ENCODE measurements at places on chromosomes 6 and 20.

- no peak for DNase-seq
Measured at GRCh38 chr6:83459663-83460062, 28.8 kb upstream of the ME1 start.

DNA sequence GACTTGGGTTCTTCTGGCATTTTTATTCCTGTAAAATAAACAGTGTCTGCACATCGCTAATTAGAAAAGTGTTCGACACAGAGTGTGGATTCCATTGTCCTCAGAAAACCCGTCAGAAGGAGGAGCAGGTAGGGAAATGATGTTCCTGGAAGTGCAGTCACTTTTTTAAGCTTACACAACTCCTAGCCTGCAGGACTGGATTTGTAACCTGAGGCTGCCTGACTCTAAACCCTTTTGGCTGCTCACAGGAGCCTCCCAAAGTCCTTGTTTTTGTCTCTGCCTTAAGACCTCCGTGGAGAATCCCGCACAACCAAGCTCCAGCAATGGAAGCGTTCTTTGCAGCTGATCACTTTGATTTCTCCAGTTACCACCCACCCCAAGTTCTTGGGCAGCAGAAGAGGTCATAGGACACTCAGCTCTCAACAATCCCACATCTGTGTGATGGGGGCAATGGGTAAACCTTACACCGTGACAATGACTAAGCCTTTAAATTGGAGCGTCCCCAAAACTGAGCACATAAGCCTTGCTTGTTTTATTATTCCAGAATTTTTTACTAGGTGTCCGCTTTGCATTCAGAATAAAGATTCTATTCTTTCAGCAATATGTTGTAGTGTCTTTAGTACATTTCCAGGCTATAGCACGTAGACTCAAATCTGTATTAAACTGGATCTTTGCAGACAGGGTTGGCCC, 227.9 kb downstream of the TBXT start:
- no peak for DNase-seq

DNA sequence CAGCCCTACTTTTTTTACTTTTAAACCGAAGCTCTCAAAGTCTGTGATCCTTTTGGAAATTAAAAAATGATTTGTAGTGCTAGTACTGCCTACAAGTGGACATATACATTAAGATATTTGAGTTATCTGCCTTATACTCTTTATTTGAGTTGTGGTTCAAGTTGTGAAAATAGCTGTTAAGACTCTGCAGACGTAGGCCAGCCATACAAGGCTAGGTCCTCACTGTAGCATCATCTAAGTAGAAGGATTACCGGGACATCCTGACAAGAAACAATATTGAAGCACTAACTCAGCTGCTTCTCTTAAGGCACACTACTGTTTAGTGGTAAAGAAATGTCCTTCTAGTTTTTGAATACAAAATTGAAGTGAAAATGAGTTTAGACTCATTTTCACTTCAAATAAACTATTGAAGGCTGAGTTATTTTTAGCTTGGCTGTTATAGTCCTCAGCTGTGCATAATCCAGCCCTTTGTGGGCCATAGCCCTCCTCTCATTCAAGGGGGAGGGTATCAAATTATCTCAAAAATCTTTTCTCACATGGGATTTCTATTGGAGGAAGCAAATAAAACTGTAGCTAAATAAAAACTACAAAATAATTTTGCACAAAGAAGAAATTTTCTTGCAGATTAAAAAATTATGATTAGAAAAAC, 68.1 kb downstream of the JAG1 start:
- no peak for DNase-seq

- no peak for DNase-seq
Measured at GRCh38 chr20:13024596-13024995, 15.8 kb downstream of the SPTLC3 start.

DNA sequence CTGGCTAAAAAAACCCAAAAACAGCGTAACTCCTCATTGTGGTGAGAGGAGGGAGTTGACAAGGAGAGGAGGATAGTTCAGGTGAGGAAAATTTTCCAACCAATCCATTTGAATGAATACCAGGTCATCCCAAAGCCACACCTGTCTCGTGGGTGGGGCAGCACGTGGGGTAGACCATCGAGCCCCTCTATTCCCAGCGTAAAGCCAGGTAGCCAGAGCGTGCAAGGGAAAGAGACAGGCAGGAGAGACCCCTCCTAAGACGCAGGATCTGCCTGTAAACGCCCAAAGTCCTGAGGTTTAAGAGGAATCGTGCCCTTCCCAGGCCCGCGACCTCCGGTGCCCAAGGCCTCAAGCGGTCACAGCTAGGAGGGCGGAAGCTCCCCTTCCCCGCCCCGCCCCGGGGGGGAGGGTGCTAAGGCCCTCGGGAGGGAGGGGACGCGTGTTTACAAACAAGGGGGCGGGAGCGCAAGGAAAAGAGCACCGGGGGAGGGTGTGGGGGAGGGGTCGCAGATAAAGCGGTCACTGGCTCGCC, 712 bp downstream of the RXRB start:
- DNase-seq: peak; percentile 61

DNA sequence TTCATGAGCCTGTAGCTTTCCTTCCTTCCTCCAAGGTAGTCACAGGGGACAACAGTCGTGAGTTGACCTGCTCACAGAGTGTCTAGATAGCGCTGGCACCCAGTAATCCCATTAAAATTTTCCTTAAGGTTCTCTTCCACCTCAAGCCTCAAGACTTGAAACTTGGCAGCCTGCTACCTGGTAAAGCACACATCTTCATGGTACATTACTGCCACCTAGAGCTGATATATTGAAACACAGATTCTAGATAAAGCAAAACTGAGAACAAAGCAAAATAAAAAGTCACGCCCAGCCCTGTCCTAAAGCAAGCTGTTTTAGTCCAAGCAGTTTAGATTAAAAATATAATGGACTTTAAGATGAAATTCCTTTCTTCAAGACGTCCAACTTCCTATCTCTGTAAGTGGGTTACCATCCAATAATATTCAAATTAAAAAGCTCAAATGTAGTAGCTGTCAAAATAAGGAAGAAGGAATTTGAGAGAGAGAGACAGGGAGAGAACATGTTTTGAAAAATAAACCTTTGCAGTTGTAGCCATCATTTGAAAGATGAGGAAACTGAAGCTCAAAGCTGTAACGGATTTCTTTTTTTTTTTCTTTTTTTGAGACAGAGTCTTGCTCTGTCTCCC, 50.7 kb upstream of the CD83 start:
- no peak for DNase-seq

DNA sequence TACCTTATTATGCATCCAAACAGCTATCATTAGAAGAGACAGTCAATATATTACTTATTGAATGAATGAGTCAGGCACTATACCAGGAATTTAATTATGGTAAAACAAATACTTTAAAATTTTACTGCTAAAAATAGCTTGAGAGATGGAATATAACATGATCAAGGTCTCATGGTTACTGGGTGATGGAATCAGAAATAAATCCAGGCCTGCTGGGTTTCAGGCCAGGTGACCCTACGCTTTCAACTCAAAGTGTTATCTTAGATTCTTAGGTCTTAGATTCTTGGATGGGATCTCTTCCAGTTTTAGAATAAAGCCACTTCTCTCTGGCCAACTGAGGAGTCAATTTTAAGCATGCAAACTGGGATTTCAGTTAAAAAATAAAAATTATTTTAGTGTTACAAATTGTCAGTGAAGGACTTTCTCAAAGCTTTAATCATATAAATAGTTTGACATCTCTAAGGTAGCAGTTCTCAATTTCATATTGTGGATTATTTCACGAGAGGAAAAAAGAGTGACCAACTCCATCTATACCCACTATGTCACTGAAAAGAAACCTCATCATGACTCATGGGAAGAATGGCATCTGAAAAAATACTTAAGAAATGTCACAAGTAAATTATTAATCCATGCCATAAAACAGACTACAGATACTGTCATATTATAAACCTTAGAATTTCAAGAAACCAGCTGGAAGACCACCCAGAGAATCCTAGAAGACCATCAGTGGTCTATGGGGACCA, 283.4 kb upstream of the RUNX2 start:
- DNase-seq: no peak

DNA sequence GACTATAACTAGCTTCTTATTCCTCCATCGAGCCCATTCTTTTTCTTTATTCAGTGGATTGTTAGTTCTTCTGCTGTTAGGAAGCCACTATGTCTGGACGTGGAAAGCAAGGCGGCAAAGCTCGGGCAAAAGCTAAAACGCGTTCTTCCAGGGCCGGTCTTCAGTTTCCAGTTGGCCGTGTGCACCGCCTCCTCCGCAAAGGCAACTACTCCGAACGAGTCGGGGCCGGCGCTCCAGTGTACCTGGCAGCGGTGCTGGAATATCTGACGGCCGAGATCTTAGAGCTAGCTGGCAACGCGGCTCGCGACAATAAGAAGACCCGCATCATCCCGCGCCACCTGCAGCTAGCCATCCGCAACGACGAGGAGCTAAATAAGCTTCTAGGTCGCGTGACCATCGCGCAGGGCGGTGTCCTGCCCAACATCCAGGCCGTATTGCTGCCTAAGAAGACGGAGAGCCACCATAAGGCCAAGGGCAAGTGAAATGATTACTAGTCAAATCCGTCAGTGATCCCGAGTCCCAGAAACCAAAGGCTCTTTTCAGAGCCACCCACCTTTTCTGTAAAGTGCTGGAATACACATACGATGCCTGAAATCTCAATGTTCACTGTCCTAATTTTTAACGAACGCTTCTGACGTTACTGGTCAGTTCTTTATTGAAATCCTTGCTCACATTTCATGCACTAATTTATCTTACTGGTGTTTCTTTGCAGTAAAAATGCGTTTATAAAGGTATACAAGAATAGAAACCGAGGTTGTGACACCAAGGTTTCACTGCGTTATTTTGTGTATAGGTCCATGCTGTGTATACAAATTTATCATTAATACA, 129.9 kb downstream of the HFE start:
- peak; percentile 57 for DNase-seq

- DNase-seq: no peak
Measured at GRCh38 chr6:87806099-87806498, 104.1 kb upstream of the AKIRIN2 start.

GRCh38 chr6:14046476-14047068, 71.0 kb upstream of the CD83 start:
- DNase-seq: no peak

- DNase-seq: no peak
Measured at GRCh38 chr20:2741463-2741862, 48.9 kb downstream of the EBF4 start.

GRCh38 chr20:49758781-49759180, 45.1 kb upstream of the B4GALT5 start:
- DNase-seq: no peak

- peak; percentile 11 for DNase-seq
Measured at GRCh38 chr20:16434062-16434664, 139.1 kb downstream of the KIF16B start.

GRCh38 chr6:37007340-37008043, 2.0 kb downstream of the FGD2 start:
- no peak for DNase-seq

GRCh38 chr6:107045826-107046675, 18.1 kb downstream of the MTRES1 start:
- DNase-seq: no peak

DNA sequence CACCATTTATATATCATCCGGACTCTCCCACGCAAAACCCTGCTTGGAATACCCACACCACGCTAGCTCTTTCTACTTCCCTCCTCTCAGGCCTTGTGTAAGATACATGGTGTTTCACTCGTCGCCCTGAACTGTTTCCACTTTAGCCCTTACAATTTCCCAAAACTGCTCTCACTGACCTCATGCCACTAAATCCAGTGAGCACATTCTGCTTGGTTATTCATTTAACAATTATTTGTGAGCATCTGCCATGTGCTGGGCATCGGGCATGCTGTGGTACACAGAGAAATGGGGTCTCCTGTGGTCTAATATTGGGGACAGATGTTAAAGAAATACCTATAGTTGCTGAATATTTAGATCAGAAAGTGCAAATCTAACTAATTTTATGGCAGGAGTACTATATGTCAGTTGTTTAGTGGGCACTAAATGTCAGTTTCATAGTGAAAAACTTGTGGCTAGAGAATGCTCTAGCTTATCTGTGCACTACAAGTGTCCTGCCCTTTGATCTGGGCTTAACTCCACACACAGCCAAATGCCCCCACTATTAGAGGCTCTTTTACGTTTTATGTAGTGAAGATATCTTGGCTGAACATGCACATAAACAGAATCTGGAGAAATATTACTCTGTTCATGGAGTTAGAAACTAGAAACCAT, 41.0 kb downstream of the PLEKHG1 start:
- no peak for DNase-seq

- DNase-seq: no peak
Measured at GRCh38 chr6:73606428-73606827, 47.4 kb downstream of the SLC17A5 start.

- DNase-seq: no peak
Measured at GRCh38 chr6:157430834-157431233, 49.8 kb downstream of the ZDHHC14 start.

- no peak for DNase-seq
Measured at GRCh38 chr6:23350752-23351453, 775.1 kb upstream of the NRSN1 start.

All from activated CD4-positive, CD25-positive, alpha-beta regulatory T cell treated with anti-CD3 and anti-CD28 coated beads, Interleukin-2, amount 50 U/mL, for 16 hours (primary cell).